ENCODE measurements at places on chromosomes 16 and 17.

DNA sequence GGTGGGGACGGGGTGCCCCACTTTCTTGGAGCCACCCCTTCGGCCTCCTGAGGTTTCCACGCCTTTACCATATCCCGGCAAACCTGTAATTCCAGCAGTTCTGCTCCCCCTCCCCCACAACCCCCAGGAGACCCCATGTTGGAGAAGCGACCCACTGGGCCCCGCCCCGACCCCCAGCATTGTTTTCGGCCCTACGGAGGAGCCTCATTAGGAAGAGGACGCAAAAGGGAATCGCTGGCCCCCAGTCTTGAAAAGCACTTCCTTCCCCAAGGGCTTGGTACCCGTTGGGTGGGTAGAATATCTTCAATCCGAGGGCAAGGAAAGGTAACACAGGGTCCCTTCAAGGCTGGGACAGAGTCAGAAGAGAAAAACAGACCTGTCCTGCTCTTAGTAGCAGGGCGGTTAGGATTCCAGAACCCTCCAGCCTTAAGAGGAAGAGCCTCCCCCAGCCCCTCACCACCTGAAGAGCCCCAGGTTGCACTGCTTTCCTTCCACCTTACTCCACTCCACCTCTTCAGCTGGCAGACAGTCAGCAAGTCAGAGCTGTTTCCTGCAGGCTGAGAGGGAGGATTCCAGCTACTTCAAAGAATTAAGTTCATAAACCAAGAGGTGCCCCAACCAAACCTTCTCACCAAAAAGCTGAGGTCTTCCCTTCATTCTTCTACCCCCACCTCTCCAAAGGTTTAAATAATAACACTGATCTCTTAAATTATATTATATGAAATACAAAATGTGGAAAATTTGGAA is 803 bp upstream of the TLCD2 start:
- DNase-seq = no peak

DNA sequence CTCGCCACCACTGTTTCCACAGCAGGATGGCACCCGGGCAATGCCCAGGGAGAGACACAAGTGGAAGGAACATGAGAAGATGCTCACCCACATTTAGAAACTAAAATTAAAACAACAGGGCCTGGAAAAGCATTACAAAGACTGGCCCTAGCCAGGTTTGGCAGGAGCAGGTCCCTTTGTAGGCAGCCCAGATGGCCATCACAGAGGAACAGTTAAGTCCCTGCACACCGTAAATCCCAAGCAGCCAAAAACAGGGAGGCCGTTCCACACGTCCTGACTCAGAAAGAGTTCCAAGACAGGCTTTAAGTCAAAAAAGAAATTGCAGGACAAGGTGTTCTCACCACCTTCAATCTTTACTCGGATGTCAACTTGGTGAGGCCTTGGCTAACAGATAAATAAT is 127.1 kb downstream of the DYNLRB2 start:
- DNase-seq = no peak

GRCh38 chr17:37392024-37392590 is 14.5 kb downstream of the ACACA start:
- peak; percentile 65 for DNase-seq

DNA sequence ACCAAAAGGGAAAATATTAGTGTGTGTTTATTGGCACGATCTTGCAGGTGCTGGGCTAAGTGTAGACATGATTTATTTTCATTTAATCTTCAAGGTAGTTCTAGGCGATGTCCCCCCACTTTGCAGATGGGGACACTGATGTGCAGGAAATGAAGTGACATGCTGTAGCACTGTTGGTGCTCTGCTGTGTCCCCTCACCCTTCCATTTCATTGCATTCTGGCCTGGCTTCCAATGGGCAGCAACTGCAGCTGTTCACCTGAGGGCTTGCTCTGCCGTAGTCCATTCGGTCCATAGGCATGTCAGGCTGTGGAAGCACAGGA is 123.9 kb downstream of the PRKCB start:
- no peak for DNase-seq

GRCh38 chr16:84209989-84210388 is 19.0 kb downstream of the ADAD2 start:
- no peak for DNase-seq

DNA sequence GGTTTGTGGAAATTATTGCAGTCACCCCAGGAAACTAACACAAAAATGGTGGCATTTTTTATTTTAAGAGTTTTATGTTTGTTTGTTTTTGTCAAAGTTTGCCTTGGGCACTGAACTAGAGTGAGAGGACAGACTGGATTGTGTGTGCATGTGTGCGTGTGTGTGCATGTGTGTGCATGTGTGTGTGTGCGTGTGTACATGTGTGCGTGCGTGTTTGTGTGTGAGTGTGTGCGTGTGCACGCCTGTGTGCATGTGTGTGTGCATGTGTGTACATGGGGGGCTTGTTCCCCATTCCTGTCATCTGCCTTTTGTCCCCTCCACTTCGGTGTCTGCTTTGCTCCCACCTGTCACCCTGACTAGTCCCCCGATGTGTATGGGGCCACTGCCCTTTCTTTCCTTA is 32.5 kb downstream of the MGAT5B start:
- no peak for DNase-seq

DNA sequence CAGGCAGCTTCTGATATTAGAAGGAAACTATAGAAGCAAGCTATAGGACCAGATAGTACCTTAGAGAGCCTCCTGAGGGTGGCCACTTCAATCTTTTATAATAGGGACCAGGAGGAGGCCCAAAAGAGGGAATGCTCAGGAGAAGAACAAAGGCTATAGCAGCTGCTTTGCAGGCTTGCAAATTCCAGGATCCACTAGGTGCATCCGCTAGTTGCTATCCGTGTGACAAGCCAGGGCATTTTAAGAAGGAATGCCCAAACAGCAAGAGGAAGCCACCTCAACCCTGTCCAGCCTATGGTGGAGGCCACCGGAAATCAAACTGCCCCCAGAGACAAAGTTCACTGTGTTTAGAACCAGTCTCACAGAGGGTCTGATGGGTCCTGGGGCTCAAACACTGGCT is 192.6 kb upstream of the KIF2B start:
- no peak for DNase-seq

GRCh38 chr16:56860226-56861020 is 4.6 kb upstream of the SLC12A3 start:
- DNase-seq = no peak

DNA sequence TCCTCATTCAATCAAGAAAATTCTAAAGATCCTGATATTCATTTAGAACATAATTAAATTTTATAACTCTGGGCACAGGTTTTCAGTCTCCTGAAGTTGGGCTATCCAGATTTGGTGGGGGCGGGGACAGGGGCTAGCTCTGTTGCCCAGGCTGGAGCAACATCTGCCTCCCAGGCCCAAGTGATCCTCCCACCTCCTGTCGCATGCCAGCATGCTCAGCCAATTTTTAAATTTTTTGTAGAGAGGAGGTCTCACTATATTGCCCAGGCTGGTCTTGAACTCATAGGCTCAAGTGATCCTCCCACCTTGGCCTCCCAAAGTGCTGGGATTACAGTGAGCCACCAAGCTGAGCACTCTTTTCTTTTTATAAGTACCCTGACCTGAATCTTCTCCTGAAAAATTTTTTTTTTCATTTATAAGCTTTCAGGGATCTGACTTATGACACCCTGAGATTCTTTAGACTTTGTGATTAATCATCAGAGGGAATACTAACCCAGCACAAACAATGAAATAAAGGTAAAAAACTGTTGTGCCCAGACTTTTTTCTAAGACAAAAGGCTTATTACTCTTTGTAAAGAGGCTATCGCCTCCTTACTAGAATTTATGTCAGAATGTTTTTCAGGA is 62.6 kb downstream of the TUBD1 start:
- peak; percentile 59 for DNase-seq

GRCh38 chr17:69468207-69468606 is 53.7 kb downstream of the MAP2K6 start:
- no peak for DNase-seq

DNA sequence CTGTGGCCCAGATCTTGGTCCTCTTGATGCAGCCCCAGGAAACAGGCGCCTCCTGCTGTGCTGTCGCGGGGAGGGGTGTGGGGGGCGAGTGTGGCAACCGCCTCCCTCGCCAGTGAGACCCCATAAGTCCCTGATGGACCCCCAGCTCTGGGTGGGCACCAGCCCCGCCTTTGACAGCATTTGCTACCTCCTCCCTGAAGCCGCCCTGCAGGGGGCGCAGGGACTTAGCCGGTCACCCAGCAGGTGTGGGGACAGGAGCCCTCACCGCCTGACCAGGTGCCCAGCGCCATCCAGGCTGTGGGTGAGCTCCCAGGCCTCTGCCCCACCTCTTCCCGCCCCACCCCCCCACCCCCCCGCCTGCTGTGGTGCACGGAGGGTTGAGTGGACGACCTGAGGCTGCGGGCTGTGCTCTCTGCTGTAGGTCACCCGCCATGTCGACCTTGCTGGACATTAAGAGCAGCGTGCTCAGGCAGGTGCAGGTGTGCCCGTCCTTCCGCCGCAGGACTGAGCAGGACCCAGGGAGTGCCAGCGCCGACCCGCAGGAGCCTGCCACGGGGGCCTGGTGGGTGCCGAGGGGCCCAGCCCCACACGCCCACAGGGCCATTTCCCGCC is 4.8 kb downstream of the BAIAP3 start:
- no peak for DNase-seq

DNA sequence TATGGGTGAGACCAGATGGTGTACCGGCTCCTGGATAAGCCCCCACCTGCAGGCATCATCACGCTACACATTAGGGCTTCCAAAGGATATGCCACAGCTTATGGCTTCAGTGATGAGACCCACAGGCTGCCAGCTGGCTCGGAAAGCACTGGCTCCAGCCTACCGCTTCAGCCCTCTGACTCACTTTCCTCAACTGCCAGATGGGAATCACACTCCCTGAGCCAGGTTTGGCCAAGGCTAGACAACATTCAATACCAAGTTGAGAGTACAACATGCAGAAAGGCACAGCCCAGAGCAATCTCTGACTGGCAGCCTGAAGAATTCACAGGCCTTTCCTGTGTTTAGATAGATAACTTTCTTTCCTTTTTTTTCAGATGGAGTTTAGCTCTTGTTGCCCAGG is 10.3 kb downstream of the CENPV start:
- DNase-seq = no peak

- DNase-seq = no peak
Measured at GRCh38 chr16:3695610-3696369, 21.5 kb downstream of the TRAP1 start.

GRCh38 chr16:27429330-27429871 is 27.4 kb downstream of the IL21R start:
- DNase-seq = no peak

DNA sequence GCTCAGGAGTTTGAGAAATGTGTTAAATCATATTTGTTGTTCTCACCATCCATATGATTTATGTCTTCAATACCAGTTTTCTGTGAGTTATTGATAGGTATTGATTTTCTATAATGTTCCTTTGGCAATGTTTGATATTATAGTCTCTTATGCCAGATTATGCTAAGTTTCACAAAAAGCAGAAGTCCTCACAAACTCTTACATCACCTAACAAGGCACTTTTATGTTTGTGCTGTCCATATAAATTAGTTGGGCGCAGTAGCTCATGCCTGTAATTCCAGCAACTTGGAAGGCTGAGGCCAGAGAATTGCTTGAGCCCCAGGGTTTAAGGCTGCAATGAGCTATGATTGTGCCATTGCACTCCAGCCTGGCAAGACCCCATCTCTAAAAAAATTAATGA is 12.6 kb upstream of the UQCRC2 start:
- DNase-seq = no peak

All from myocyte (in vitro differentiated cells).